ENCODE measurements at places on chromosomes 2 and 18. TPM values are rescaled to one million over a fixed set of nuclear protein-coding genes. Genes with fewer than 3 reads are reported as not detected.

DNA sequence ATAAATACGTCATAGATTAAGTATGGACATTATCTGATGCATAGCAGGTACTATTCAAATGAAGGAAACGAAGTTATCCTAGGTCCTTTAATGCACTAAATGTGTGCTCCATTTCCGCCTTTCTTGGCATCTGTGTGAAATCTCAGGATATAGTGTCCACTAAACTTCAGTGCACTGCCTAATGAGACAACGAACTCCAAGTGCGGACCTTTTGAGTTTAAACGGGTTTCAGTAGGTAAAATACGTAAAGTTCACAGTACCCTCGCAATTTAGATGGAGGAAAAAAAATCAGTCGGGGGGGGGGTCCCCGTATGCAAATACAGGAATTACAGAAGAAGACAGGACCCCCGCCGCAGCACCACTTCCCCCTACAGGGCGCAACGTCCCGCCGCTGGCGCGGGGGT, 729 bp upstream of the REL start:
- no peak for DNase-seq

- no peak for DNase-seq
These were observed 46.5 kb downstream of the TWIST2 start for GRCh38 chr2:238894226-238894949.

EVX2 gene
- polyA plus RNA-seq: not detected

DNA sequence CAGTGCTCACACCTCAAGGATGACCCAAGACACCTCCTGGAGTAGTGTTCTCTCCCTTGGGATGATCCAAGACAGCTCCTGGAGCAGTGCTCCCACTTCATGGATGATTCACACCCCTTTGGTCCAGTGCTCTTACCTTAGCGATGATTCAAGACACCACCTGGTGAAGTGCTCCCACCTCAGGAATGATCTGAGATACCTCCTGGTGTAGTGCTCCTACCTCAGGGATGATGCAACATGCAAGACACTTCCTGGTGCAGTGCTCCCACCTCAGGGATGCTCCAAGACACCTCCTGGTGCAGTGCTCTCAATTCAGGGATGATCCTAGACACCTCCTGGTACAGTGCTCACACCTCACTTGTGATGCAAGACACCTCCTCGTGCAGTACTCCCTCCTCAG, 123.1 kb downstream of the ASB1 start:
- DNase-seq: no peak

DNA sequence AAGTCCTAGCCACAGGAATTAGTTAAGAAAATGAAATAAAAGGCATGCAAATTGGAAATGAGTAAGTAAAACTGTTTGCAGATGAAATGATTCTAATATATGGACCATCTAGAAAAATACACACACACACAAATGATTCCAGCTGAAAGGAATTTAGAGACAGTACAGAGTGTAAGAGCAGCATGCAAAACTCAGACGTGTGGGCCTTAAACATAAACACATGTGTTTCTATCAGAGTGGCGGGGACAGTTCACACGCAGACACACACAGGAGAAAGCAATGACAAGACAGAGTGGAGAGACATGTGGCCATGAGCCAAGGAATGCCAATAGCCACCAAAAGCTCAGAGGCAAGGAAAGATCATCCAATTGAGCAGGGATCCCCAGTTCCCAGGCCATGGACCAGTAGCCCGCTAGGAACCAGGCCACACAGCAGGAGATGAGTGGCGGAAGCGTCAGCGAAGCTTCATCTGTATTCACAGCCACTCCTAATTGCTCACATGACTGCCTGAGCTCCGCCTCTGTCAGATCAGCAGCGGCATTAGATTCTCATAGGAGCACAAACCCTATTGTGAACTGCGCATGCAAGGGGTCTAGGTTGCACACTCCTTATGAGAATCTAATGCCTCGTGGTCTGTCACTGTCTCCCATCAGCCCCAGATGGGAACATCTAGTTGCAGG, 155.4 kb downstream of the ARL4C start:
- no peak for DNase-seq

KLHL14 gene
- 0.39 TPM for polyA plus RNA-seq

IMP4 gene
- 49.4 TPM for polyA plus RNA-seq

CLHC1 gene
- 17.9 TPM for polyA plus RNA-seq

GRCh38 chr2:46116553-46116991, 180.6 kb upstream of the EPAS1 start:
- DNase-seq: no peak

DNA sequence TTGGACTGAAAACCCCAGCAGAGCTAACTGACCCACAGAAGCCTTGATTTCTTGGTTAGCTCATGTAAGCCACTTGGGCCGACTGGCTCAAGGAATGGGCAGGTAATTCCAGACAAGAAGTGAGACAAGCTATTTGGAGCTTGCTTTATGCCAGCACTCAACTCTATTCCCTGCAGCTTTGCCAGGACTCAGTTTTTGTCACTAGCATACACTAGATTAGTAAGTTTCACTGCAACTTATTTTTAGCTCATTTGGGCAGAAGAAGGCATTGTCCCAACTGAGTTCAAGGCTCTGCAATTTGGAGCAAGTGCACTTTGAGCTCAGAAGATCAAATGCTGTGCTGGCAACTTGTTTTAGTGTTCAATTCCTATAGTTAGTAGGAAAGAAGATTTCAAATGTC, 116.1 kb downstream of the SLC4A3 start:
- no peak for DNase-seq
